Effector CD8-positive, alpha-beta T cell (primary cell): ENCODE measurements at places on chromosomes 1 and 21.

GRCh38 chr21:30168086-30168485 is 1.5 kb upstream of the CLDN17 start:
- DNase-seq: no peak

DNA sequence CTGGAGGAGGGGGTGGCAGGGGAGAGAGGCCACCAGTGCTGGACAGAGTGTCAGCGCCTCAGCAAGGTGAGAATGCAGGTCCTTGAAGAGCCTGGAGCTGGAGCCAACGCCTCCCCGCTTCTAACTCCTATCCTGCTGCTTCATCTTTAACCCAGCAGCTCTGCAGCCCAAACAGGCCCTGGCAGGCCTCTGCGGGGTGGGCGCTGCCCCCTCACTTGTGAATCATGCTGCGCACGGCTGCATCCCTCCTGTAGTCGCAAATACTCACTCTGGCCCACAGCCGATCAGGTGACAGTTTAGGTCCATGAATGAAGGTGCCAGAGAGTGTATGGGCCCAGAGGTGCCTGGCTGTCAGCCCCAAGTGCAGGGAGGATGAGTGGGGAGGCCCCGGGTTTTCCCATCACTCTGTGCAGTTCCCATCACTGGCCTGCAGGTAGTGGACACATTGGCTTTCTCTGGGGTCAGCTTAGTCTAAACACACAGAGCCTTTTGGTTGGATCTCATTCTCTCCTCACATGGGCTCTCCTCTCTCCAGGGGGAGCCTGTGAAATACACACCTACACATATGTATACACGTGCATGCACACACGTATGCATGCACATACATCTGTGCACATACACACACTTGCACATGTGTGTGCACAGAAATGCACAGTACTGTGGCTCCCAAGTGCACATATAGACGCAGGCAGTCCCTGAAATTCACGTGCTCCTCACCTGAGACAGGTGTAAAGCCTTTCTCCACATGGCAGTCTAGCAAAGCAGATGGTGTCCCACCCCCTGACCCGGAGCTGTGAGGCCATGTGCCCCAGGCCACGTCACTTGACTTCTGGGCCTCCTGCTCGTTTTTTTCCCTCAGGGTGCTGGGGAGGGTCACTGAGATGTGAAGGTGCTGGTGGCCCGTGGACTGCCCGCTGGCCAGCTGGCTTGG is 52.0 kb downstream of the TRIM11 start:
- DNase-seq: no peak

DNA sequence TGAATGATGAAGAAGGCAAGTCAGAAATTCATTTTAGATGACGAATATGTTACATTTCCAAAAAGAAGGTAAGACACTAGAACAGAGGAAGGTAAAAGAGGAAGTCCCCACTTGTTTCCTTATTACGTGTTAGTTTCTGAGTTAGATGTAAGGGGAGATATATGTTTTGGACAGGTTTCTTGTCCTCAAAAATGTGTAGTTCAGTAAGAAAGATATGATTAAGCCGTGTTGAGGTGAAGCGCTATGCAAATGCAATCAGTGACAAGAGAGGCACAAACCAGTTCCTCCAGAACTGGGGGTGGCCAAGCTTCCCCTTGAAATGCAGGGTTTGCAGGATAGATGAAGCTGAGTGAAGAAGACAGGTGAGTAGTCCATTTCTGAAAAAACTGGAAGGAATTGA is 293.3 kb upstream of the RUNX1 start:
- no peak for DNase-seq

DNA sequence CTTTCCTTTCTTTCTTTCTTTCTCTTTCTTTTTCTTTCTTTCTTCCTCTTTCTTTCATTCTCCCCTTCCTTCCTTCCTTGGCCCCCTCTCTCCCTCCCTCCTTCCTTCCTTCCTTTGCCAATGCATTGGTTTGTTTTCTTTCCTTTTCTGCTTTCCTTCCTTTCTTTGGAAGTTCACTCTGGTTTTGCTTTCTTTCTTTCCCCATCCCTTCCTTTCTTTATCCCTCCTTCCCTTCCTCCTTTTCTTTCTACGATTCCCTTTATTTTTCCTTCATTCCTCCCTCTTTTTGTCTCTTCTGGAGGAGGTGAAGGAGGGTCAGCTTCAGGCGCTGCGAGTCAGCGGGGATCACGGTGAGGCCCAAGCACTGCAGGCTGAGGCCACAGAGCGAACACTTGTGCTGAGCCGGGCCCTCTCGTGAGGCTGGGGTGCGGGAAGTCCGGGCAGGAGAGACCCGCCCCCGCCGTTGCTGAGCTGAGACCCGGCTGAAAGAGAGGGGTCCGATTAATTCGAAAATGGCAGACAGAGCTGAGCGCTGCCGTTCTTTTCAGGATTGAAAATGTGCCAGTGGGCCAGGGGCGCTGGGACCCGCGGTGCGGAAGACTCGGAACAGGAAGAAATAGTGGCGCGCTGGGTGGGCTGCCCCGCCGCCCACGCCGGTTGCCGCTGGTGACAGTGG is 1.5 kb downstream of the SIM2 start:
- DNase-seq: no peak

DNA sequence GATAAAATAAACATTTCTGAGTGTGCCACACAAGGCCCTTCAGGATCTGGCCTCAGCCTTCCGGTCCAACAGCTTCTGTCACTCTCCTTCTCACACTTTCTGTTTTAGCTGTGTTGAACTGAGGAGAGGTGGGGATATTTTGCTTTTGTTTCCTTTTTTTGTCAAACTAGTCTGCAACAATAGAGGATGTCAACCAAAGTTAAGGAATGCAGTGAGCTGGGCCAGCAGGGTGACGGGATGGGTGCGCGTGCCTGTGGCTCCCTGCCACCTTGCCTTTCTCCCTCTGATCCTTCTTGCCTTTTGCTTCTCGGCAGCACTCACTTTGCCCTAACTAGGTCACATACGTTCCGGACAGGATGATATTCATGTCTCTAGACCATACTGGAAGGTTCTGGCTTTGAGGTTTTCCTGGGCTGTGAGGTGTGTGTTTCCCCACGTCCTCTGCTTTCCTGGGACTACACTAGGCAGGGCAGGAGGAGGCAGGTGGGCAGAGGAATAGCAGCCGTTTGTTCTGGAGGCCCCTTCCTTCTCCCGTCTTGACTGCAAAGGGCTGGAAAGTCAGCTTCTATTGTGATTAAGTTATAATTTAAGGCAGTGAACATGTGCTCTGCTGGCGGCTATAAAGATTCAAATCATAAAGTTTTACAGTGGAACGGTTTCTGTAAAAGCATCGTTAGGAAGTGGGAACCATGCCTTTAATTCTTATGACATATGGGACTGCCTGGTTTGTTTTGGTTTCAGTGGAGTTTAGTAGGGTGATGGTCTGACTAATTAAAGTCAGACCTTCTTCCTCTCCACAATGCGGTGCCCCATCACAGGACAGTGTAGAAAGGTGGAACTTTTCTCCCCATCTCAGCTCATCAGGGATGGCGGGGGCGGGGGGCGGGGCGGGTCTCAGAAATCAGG is 67.8 kb downstream of the RNF220 start:
- no peak for DNase-seq

GRCh38 chr1:59730759-59731478 is 83.8 kb upstream of the HOOK1 start:
- DNase-seq: no peak

DNA sequence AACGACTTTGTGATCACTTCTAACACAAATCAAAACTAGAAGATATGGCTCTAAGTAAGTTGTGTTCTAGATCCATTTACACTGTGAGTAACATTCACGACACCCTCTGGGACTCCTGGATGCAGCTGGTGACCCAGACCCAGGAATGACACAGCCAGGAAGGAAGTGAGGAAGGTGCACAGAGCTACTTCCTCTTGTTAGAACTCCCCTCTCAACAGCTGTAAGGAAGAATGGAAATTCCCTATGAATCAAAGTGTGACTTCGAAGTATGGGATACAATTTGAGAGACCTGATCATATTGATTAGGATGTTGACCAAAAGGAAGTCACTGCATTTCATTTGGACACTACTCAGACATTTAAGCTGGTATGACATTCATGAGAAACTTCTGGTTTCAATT is 185.3 kb downstream of the NRIP1 start:
- DNase-seq: no peak

DNA sequence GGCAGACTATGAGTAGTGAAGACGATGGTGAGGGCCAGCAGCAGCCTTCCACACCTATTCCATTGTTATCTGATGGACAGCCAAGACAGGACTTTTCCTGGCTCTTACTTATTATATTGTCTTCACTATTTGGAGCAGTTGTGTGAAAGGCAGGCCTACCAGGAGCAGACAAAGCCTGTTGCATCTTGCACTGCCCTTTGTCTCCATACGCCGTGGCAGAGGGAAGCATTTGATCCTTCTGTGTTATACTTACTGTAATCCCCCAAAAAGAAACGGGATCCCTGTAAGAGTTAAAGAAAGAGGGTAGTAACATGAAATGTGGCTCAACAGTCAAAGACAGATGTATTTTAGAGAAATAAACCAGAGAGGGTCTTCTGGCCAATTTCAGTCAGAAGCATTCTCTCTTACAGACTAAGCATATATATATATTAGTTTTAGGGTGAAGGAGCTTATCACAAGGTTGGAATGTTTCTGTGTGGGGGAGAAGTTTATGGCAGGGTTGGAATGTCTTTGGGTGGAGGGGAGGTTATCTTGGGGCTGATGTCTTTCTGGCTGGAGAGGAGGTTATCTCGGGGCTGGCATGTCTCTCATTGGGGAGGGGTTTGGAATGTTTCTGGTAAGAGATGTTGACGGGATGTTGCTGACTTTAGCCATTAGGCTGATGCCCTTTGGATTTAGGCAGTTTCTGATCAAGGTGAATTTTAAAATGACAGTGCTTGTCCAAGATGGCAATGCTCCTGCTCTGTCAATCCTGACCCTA is 23.4 kb upstream of the HSD3B1 start:
- no peak for DNase-seq

- no peak for DNase-seq
Observed at GRCh38 chr1:68329096-68329835, 96.9 kb upstream of the WLS start.

DNA sequence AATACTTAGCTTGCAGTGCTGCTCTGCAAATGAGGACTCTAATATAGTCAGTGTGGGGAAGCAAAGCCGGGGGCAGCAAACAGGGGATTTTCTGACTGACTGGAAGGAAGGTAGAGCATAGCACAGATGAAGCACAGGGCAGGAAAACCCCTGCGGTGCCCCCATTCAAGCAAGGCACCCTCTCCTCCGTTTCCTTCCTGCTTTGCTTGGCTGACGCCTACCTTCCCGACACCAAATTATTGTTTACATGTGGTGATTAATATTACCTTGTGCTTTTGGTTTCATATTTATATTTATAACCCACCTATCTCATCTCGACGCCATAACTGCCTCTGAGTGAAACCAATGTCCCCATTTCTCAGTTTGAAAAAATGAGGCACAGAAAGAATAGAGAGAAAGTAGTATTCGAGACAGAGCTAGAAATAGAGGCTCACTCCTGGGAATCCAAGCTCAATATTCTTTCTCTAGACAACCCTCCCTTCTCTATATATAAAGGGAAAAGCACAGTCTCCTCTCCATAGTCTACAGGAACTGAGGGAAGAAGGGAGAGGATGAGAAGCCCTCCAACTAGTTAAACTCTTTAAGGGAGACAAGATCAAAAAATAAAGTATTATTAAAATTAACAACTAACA is 41.3 kb downstream of the PIK3C2B start:
- peak; percentile 57 for DNase-seq
